ENCODE measurements at places on chromosomes 7 and 10.

DNA sequence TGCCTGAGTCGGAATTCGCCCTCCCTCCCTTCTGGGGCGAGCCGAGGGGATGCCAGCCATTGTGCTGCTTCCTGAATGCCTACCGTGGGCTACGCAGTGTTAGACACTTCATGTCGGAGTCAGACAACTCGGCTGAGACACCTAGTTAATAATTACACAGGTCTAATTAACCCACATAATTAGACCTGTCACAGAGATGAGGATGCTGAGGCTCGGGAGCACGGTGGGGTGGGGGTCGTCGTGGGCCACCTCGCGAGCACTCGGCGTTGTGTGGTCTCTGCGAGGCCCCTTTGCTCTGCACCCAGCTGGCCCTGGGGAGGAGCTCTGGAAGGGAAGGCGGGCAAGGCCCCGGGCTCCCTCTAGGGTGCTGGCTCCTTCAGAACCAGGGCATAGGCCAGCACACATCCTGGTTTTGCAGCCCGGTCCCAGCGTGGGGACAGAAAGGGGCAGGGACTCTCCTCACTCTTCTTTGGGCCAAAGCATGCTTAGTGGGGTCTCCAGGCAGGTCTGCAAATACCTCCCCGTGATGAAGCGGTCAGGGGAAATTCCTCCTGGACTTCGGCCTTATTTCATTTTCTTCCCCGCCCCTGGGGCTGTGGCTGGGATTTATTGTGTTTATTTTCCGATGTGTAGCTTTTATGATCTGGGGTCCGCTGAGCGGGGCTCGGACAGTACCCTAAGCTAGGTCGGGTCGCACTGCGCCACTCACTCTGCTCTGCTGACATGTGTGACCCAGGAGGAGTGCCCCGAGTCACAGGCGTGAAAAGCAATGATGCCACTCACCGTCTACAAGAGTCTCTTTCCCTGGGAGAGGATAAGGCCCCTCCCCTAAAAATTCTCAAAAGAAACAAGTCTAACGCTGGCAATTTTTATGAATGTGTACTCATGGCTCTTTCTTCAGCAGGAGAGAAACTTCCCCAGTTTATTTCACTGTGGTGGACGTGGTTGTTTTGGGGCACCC, 4.9 kb upstream of the FOXL3 start:
- no peak for DNase-seq

DNA sequence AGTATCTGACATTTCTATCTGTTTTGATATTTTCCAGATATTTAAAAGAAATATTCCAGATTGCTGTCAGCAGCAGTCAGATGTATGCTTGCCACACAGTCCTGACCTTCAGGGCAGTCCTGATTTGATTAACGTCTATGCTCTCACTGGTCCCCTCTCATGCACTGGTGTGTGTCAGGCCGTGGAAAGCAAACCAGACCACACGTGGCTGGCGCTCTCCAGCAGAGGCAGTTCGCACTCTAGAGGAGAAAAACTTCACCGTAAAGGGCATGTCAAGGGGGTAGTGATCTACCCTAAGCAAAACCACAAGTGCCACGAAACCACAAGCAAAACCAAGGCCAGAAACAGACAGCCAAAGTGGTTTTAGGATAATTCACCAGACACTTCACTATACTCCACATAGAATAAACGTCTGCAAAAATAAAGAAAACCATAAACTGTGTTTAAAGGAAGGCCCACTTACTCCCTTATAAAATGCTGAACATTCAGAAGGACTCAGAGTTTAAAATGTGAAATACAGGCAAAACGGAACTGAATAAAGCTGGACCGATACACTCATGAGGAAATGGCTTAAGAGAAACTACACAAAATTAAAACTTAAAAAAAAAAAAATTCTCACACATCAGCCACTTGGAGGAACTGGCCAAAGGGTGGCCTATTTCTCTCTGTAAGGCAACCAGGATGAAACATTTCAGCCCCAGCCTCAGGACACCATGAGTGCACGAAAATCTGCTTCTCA, 26.4 kb downstream of the PARP12 start:
- DNase-seq = no peak

GRCh38 chr7:24227603-24228359, 56.2 kb upstream of the NPY start:
- DNase-seq = no peak

GRCh38 chr7:149443523-149443922, 17.3 kb downstream of the ZNF777 start:
- no peak for DNase-seq

DNA sequence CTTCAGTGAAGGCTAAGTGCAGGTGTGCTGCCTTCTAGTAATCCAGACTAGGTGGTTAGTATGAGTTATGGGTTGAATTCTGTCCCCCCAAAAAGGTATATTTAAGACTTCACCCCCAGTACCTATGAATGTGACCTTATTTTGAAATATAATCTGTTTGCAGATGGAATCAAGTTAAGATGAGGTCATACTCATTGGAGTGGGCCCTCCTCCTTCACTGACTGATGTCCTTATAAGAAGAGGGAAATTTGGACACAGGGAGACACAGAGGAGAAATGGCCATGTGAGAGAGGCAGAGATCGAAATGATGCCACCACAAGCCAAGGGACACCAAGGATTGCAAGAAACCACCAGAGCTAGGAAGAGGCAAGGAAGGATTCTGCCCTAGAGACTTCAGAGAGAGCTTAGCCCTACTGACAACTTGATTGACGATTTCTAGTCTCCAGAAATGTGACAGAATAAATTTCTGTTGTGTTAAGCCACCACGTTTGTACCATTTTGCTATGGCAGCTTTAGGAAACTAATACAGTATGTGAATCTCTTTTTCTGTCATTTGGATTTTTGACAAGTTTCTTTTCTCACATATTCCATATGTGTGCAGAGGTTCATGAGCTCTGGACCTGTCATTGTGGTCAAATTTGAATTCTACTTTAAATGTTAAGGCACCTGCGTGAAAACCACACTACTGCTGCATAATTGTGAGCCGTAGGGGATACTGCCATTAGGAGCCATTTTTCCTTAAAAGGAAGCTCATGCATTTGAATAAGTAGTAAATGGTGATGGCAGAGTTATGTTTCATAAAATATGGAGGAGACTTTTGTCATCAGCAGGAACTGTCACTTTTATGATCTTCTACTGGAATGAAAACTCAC, 2.6 kb upstream of the RPA3 start:
- no peak for DNase-seq

- no peak for DNase-seq
These were observed 456.7 kb downstream of the LRMDA start for GRCh38 chr10:75887992-75888680.

GRCh38 chr7:37703361-37703760, 19.8 kb downstream of the GPR141 start:
- no peak for DNase-seq

DNA sequence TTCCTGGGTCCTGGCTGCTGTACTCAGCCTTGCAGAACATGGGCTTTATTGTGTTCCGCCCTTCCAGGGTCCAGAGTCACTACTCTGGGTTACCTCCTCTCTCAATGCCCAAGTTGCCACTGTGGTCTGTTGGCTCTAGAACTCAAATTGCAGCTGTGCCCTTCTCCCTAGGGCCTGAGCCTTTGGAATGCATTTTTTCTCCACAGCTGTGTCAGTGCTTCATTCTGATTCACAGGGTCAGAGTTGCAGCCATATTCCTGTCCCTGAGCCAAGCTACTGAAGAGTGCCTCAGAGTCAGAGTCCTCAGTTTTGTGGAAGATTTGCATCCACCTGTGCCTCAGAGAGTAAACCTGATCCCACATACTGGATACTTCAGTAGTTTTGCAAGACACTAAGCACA, 167.5 kb downstream of the ITGB1 start:
- DNase-seq = no peak

DNA sequence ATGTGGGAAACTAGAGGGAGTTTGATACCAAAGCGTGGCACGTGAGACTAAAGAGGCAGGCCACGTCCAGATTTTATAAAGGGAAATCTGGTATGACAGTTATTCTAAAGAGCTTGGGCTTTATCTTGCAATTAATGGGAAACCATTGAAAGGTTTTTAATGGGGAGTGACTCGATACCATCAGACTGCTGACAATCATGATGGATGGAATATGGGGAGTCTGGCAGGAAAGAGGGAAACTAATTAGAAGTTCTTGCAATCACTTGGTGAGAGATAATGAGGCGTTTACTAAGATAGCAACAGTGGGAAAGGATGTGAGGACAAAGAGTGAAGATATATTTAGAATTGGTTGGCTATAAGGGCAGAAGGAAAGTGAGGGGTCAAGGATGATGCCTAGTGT, 94.0 kb downstream of the MBL2 start:
- DNase-seq = no peak

Data from trophoblast cell (in vitro differentiated cells and primary cell).